ENCODE measurements at places on chromosomes 16 and 17. TPM values are rescaled to one million over a fixed set of nuclear protein-coding genes. Genes with fewer than 3 reads are reported as not detected.

The NETO2 gene
- total RNA-seq: 41.2 TPM

The LIG3 gene
- total RNA-seq: 25.0 TPM

The IGSF6 gene
- not detected for total RNA-seq

The MILR1 gene
- total RNA-seq: 25.6 TPM

The TEKT1 gene
- 0.50 TPM for total RNA-seq

The TSNAXIP1 gene
- 2.2 TPM for total RNA-seq

The TK1 gene
- total RNA-seq: 147 TPM

The COX10 gene
- total RNA-seq: 16.2 TPM

The TGFB1I1 gene
- total RNA-seq: 15.3 TPM

The REXO5 gene
- total RNA-seq: 13.2 TPM

The PIRT gene
- total RNA-seq: not detected

The CTRB1 gene
- total RNA-seq: not detected

The TEDC2 gene
- 26.3 TPM for total RNA-seq

The SOST gene
- not detected for total RNA-seq

The DNAI2 gene
- total RNA-seq: not detected

The SPATA32 gene
- total RNA-seq: 0.48 TPM

The TMEM92 gene
- 12.9 TPM for total RNA-seq

The TP53TG3D gene
- total RNA-seq: not detected

The SLC5A10 gene
- total RNA-seq: 0.17 TPM

The CLEC18A gene
- 1.3 TPM for total RNA-seq

The SLC47A1 gene
- 1.3 TPM for total RNA-seq

The C17orf113 gene
- total RNA-seq: 3.7 TPM

The KRT40 gene
- not detected for total RNA-seq

The OTOP3 gene
- total RNA-seq: not detected

The ADCY7 gene
- 59.5 TPM for total RNA-seq

The SLC5A11 gene
- total RNA-seq: 3.7 TPM
